ENCODE measurements at places on chromosomes 7 and 10.

DNA sequence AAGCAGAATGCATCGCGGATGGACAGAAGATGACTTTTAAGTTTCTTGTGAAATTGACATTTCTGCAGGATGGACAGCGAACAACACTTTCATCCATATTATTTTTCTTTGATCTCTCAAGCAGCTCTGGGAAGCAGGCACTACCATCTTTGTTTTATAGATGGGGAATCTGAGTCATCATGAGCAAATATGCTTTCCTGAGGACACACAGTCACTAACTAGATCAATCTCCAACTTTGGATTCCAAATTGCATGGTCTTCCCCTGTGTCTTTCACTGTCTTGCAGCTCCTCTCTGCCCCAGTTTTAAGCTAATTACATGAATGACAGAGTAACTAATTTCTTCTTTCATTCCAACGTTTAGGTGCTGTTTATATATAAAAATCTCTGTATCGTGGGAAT lies 201.5 kb downstream of the ADAM12 start:
- no peak for DNase-seq

DNA sequence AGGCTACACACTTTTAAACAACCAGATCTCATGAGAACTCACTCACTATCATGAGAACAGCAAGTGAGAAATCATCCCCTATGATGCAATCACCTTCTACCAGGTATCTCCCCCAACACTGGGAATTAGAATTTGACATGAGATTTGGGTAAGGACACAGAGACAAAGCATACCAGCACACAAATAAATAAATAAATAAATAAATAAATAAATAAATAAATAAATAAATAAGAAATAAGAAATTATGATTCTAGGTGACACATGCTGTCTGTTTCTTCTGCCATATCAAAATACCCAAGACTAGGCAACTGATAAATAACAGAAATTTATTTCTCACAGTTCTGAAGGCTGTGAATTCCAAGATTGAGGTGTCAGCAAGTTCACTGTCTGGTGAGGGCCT lies 87.2 kb upstream of the CYP2C9 start:
- DNase-seq = no peak

- DNase-seq = no peak
Observed at GRCh38 chr7:34761627-34762026, 103.6 kb downstream of the NPSR1 start.

GRCh38 chr7:21942955-21943354 lies 2.7 kb downstream of the CDCA7L start:
- no peak for DNase-seq

DNA sequence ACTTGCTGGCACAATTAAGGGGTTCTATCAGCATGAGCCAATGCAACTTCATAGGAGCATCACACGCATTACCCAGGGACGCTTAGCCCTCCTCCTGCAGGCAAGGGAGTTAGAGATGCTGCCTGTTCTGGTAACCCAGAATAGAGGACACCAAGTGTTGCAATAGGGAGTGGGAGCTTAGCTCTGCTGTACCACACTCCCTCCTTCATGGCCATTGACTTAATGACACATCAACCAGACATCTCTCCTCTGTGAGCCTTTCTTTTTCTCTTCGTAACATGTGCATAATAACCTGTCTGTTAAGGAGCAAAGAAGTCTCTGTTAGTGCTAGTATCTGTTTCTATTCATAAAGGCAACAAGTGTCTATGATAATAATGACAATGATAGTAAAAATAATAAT lies 282.4 kb downstream of the SORCS3 start:
- DNase-seq = no peak

DNA sequence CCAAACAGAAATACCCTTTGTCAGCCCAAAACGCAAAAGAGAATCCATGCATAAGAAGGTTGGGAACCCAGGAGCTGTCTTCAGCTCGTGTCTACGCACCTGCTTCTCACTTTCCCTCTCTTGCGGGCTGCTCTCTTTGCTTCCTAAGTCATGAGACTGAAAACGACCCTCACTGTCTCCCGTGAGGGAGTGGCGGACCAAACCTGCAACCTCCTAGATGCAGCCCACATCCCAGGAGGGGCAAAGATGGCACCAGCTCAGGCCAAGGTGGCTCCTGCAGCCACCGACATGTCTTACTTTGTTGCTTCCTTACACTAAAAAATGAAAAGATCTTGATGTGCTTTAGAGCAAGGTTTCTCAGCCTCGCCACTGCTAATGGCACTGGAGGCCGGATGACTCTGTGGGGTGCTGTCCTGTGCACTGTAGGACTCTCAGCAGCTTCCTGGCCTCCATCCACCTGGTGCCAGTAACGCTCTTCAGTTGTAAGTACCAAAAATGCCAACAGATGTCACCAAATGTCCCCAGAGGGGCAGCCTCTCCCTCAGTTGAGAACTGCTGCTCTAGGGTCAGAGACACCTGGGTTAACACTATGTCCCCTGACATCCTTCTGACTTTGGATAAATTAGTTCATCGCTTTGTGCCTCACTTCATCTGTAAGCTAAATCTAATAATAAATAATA lies 179.8 kb upstream of the PFKP start:
- no peak for DNase-seq

DNA sequence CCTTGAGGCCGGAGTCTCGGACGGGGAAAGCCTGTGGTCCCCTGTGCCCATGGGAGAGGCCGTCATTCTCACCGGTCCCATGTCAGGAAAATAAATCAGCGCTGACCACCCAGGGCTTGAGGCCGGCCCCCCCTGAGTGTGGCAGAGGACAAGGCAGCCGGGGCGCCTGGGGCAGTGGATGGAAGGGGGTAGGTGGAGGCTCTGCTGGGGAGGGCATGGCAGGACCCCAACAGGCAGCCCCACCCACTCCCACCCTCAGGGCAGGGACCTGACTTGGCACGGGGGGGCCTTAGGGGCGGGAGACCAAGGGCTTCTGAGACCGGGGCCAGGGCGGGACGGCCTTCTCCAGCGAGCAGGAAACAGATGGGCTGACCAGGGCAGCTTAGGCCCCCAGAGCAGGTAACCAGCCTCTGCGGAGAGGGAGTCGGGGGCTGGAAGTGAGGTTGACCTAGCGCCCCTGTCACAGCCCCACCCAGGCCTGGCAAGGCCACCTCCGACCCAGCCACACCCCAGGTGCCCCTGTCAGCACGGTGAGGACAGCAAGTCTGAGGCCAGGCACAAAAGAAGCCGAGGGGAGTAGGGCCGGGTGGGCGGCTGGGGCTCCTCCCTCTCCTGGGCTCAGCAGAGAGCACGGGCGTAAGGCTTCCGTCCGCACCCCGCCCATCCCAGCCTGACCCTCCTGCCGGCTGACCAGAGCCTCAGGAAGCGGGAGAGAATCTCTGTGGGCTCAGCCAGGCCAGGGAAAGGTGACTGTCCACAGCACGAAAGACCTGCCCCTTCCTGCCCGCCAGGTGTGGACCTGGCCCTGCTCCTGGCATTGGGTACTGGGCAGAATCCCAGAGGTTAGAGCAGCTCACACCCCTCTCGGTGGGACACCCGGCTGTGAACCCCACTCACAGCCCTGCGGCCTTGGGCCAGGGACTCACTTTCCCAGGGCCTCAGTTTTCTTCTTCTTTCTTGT lies 87.4 kb downstream of the FOXL3 start:
- no peak for DNase-seq

GRCh38 chr7:155311826-155312537 lies 14.3 kb downstream of the INSIG1 start:
- DNase-seq = no peak

- DNase-seq = no peak
Observed at GRCh38 chr7:34091321-34091917, 186.1 kb downstream of the BMPER start.
